ENCODE measurements at places on chromosomes 7 and 10.

GRCh38 chr10:99769706-99770105 lies 12.7 kb upstream of the ABCC2 start:
- no peak for DNase-seq

- DNase-seq, result peak; percentile 17
Measured at GRCh38 chr7:91089382-91089963, 174.8 kb upstream of the FZD1 start.

- peak; percentile 78 for DNase-seq
Measured at GRCh38 chr10:47361293-47361692, 13.1 kb downstream of the RBP3 start.

DNA sequence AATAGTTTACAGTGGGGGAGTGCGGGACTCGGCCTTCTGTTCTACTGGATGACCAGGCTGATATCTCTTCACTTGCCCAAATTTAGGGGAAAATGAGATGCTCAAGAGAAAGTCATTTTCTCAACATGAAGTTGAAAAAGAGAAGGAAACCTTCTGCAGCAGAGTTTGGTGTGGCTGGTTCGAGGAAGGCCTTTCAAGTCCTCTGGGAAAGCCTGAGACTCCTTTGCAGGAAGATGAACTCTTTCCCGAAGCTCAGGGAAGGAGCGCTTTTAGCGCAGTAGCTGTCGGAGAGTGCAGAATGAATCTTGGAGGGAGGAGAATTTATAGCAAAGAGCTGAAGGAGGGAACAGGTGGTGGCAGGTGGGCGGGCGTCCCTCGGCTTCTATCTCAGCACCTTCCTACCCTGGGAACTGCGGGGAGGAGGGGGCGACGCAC lies at the start of gene ATOH7:
Gene ATOH7 (minus strand): TSS at position 297 of the 435 bp plus-strand sequence. CDS start 436 bp downstream, outside the sequence.
- DNase-seq, result peak; percentile 71

DNA sequence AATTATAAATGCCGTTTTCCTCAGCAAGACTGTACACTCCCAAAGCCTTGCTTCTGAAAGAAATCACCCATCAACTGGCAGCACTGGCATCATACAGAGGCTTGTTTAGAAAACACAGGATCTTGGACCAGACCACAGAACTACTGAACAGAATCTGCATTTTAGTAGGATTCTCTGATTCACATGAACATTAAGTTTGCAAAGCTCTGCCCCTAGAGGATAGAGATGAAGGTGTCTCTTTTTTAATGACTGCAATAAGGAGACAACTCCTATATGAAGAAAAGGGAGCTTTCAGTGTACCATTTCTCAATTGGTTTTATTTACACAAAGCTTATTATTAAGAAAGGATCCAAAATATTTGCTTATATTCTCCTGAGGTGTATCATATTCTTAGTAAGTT lies 172.7 kb downstream of the AGMO start:
- no peak for DNase-seq

GRCh38 chr7:155227788-155228458 lies 69.8 kb upstream of the INSIG1 start:
- DNase-seq, result no peak
